COLO829 (cell line): ENCODE measurements at places on chromosomes 13 and 19.

DNA sequence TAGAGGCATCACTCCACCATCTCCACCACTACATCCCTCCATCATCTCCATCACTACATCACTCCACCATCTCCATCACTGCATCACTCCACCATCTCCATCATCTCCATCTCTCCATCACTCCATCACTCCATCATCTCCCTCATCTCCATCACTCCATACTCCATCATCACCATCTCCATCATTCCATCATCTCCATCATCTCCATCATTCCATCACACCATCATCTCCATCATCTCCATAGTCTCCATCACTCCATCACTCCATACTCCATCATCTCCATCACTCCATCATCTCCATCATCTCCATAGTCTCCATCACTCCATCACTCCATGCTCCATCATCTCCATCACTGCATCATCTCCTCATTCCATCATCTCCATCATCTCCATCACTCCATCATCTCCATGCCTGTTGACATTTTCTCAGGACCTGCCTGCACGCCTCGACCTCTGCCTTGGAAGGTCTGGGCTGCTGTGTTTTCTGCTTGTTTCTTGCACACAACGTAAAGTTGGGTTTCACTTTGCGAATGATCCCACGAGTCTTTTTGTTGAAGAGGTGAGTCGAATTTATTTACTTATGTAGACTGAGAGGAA is 21.2 kb upstream of the RASA3 start:
- DNase-seq = no peak

- DNase-seq = no peak
Observed at GRCh38 chr19:55053735-55054134, 9.2 kb downstream of the RDH13 start.

- no peak for DNase-seq
Observed at GRCh38 chr19:58261968-58262921, 16.5 kb upstream of the ZNF8 start.

DNA sequence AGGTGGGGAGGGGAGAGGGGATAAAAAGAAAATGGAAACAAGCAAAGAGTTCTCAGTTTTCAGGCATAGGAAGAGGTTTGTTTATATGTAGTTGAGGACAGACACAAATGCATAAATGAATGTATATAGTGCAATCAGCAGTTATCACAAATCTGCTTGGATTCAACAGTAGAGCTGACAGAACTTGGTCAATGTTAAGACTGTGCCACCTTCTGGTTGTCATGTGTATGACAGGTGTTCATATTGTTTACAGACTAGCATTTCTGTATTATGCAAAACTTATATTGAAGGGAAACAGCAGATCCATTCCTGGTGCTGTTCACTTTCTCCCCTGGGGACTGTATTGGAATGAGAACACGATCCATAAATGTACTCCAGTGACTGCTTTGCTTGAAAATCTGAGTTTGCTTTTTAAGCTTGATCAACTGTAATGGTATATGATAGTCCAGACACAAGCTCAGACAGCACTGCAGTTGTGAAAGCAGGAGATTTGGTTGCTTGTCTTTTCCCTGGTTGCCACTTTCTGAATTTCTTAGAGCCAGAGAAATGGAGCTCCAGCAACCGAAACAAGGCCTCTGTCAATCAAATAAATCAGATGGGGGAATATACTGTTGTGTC is 319.5 kb upstream of the OBI1 start:
- DNase-seq = peak; percentile 68

DNA sequence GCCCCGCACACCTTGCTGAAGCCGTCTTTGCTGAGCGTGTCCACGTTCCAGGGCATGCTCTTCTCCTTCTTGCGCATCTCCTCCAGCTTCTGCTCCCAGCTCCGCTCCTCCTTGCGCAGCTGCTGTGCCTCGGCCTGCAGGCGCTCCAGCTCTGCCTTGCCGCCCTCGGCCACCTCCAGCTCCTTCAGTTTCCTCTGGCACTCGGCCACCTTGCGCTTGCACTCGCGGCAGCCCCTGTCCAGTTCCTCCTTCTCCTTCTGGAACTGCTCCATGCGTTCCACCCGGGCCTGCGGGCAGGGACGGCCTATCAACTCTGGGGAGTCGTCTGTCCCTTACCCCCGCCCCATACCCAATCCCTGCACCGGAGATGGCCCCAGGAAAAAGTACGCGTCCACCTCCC is 7.4 kb downstream of the CDC37 start:
- DNase-seq = no peak

DNA sequence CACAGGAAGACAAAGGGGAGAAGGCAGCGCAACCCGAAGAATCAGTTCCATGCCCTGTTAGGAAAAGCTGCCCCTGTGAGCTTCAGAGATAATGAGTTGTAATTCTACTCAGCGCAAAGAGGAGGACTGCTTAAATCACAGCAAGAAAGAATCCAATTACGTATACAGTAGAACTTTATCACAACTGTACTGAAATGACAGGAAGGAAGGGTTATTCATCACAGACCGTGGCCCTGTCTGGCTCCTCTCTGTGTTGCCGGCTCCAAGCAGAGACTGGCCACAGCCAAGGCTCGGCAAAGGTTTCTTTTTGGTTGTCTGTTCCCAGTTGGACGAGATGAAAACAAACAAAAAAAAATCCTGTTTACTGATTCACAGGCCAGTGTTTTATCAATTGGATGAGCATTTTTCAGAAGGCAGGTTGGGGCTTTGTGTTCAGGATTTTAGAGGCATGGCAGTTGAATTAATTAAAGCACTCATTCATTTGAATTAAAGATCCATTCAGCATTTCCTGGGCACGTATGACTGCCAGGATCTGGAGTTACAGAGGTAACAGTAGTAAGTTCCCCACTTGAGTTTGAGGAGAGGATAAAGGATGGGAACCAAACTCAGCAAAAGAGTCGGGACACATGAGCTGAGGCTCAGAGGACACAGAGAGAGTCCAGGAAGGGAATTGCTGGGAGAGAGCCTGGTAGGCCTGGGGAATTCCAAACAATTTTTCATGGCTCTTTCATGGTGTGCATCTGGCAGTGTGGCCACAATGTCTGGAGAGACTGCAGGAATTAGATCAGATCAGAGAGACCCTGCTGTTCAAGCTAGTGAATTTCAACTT is 341.0 kb downstream of the DNAJC15 start:
- DNase-seq = no peak

GRCh38 chr19:19063183-19064097 is at the start of gene SLC25A42:
Gene SLC25A42, plus strand, starts transcription at chr19:19063994. Its CDS starts 32,131 bp downstream, at chr19:19096125.
- DNase-seq = peak; percentile 97

DNA sequence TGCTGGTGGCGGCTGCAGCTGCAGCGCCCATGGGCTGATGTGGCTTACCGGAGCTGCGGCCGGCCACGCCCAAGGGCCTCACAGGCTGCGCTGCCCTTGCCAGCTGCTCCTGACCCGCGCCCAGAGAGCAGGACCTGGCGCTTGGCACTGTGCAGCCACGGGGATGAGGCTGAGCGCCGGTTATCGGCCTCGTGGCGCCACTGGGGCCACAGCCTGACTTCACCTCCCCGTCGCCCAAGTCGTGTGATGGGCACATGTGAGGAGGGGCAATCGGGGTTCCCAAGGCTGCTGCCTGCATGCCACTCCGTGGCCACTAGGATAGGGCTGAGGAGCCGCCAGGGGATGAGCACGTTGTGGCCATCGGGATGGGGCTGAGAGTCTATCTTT is 77.2 kb upstream of the PABPC3 start:
- no peak for DNase-seq

GRCh38 chr19:28691683-28692082 is 521.3 kb downstream of the UQCRFS1 start:
- DNase-seq = no peak

DNA sequence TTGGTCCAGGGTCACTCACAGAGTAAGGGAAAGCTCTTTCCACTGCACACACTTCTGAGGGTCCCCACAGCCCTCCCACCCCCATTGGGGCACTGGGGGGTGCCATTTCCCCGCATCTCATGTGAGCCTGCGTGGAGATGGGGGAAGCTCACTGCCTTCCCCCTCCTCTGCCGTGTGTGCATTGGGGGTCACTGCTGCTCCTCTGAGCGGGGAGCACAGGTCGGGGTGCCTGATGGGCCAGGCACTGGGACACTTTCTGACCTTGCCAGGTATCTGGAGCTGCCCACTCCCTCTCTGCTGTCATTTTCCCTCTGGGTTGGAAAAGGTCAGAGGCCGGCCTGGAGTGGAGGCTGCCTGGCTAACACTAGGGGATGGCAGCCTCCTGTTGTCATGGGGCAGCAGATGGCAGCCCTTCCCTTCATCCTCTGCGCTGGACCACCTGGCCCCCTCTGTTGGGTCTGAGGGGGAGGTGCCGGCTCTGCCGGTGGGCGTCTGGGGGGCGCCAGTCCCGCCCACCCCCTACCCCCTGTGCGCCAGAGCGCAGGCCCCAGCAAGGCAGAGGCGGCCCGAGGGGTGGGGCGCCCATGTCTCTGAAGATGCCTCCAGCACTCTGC is 9.1 kb downstream of the SSBP4 start:
- no peak for DNase-seq
